ENCODE measurements at places on chromosomes 1 and 21.

GRCh38 chr1:110364221-110364620 is 25.0 kb downstream of the RBM15 start:
- DNase-seq = no peak

DNA sequence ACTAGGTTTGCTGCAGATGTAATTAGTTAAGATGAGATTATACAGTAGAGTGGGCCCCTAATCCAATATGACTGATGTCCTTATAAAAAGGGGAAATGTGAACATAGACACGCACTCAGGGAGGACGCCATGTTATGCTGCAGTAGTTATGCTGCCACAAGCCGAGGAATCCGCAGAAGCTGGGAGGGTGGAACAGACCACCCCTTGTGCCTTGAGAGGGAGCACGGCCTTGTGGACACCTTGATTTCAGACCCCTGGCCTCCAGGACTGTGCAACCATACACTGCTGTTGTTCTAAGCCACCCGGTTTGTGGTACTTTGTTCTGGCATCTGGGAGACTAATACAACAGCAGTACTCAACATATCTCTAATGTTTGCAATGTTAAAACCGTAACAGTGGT is 57.9 kb upstream of the HIVEP3 start:
- no peak for DNase-seq

- DNase-seq = no peak
Measured at GRCh38 chr1:36367798-36368197, 17.9 kb downstream of the STK40 start.

GRCh38 chr21:40696246-40696645 is 150.7 kb downstream of the DSCAM start:
- DNase-seq = no peak

GRCh38 chr1:198268784-198269645 is 112.2 kb downstream of the NEK7 start:
- DNase-seq = no peak

DNA sequence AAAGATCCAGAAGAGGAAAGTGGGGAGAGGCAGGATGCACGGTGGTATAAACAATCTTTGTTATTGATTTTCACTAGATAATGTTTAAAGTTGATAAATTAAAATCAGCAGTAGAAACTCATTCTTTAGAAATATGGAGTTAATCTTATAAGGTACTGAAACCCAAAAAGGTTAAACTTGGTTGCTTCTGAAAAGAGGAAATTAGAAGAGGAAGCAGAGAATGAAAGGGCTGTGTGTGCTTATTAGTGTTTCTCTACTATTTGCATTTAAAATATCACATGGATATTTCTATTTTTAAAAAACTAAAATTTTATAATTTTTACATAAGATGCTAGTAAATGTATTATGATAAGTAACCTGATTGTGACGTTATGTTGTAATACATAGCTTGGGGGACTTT is 24.4 kb downstream of the C1orf141 start:
- DNase-seq = no peak

- peak; percentile 86 for DNase-seq
Measured at GRCh38 chr1:214261206-214262123, 19.5 kb upstream of the SMYD2 start.

All from CD4-positive, alpha-beta T cell treated with Interleukin-6 for 4 hours (primary cell).